Central memory CD8-positive, alpha-beta T cell (primary cell): ENCODE measurements at places on chromosomes 3 and 15.

DNA sequence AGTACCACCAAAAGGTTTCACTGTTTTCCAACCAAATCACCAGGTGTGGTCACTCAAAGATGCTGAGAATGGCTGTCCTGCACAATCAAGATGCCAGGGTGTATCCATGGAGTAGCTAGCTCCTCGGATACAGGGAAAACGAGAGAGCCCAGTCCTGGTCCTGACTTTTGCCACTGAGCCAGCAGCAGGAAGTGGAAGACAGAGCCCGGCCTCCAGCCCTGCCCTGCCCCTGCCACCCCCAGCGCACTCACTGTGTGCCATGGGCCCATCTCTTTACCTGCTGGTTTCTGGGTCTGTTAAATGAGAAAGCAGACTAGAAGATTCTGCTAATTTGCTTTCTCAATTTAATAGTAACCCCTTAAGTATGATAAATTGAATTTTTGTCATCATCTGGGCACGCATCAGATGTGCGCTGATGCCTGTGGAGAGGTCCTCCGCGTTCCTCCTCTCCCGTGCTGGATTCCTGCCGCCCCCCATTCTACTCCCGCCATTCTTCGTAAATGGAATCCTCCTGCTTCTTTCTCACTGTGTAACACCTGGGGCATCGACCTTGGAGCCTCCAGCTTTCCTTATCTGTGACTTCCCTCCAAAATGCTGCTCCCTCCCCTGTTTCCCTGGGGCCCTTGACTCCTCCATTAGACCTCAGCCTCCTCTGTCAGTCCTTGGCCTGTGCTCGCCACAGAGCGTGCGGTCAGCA lies 18.0 kb downstream of the TNFAIP8L3 start:
- no peak for DNase-seq

DNA sequence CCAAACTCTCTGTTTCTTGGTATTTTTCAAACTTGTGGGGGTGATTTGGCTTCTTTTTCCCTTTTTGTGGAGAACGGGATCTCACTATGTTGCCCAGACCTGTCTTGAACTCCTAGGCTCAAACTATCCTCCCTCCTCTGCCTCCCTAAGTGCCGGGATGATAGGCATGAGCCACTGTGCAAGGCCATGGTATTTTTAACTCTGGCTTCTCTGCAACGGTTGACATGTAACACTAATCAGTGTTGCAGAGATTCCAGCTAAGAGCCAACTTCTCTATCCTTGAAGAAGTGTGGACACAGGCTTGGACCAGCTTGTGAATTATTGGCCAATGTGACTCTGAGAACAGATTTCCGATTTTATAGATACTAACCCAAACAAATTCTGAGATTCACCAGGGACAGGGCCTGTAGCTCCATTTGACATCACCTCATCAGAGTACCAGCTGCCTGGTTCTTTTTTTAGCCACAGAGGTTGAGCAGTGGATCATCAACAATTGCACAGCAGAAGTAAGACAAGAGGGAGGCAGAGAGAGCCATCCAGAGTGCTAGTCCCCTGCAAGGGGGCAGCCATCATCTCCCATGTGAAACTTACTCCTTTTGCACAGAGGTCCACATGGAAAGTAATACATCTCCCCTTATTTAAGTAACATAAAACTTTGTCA lies 98.1 kb upstream of the SYNPR start:
- DNase-seq = no peak

DNA sequence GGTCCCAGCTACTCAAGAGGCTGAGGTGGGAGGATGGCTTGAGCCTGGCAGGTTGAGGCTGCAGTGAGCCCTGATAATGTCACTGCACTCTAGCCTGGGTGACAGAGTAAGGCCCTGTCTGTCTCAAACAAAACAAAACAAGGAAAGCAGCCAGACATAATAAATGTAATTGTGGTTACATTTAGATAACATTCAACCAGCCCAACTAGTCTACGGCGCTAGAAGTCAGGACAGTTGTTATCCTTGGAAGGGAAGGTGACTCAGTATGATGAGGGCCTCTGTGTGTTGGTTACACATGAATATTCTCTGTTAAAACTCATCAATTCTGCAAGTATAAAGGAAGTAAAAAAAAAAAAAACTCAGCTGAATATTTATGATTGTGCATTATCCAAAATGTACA lies 27.0 kb upstream of the CSPG5 start:
- no peak for DNase-seq

GRCh38 chr15:67117370-67117769 lies 52.0 kb downstream of the SMAD3 start:
- no peak for DNase-seq

- no peak for DNase-seq
These were observed 11.5 kb downstream of the GATA2 start for GRCh38 chr3:128481438-128481942.
